ENCODE measurements at places on chromosomes 5 and 9. TPM values are rescaled to one million over a fixed set of nuclear protein-coding genes. Genes with fewer than 3 reads are reported as not detected.

CLTB gene
- 167 TPM for total RNA-seq

OR5C1 gene
- total RNA-seq: not detected

CNTFR gene
- 59.1 TPM for total RNA-seq

EGFLAM gene
- 1.9 TPM for total RNA-seq

CYLC2 gene
- total RNA-seq: not detected

DNA sequence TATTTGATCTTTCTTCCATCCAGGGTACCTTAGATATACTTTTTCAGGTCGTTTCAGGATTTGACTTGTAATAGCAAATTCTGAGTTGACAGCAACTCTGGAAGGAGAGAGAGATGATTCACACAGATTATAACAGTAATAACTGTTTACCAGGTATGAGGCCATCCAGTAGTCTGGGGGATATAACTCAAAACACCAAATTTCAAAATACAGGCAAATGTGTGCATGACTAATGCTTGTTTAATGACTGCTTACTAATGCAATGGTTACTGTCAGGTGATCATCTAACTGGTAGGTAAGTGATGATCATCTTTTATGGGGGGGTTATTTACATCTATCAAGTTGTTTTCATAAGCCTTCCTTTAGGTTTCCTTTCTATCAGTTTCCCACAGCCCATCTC lies 412.3 kb downstream of the MAT2B start:
- DNase-seq: no peak

GRCh38 chr9:16203729-16204573 lies 651.1 kb downstream of the CCDC171 start:
- DNase-seq: no peak

DNA sequence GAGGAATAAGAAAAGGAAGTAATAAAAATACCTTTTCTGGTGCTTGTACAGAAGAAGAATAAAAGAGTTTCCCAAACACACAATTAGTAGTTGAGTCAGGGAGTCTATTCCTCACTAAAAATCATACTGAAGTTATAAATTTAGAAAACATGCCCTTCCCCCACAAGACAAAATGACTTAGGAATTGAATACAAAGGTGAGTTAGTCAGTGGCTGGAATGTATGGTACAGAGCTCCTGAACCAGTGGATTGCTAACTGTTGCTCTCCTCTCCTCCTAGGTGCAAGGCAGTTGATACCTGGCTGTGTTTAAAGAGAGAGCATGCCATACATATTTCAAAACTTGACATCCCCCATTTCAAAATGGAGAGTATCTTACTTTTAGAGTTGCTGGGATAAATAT lies 1.9 kb downstream of the GDA start:
- no peak for DNase-seq

- DNase-seq: no peak
These were observed 81.6 kb upstream of the ANKH start for GRCh38 chr5:14953075-14953607.

DNA sequence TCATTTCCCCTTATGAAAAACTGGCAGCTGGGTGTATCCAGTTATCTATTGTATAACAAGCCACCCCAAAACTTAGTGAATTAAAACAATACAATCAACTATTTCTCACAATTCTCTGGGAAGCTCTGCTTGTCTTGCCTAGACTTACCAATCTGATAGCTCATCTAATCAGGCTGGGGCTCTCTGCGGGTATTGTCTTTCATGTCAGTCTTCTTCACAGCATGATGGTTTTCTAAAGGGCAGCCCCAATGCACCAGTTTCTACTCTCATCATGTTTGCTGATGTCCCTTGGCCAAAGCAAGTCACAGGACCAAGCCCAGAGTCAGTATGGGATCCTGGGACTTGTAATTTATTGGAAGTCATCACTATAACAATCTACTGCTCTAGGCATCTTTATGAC lies 433.5 kb downstream of the KIAA0825 start:
- no peak for DNase-seq

DNA sequence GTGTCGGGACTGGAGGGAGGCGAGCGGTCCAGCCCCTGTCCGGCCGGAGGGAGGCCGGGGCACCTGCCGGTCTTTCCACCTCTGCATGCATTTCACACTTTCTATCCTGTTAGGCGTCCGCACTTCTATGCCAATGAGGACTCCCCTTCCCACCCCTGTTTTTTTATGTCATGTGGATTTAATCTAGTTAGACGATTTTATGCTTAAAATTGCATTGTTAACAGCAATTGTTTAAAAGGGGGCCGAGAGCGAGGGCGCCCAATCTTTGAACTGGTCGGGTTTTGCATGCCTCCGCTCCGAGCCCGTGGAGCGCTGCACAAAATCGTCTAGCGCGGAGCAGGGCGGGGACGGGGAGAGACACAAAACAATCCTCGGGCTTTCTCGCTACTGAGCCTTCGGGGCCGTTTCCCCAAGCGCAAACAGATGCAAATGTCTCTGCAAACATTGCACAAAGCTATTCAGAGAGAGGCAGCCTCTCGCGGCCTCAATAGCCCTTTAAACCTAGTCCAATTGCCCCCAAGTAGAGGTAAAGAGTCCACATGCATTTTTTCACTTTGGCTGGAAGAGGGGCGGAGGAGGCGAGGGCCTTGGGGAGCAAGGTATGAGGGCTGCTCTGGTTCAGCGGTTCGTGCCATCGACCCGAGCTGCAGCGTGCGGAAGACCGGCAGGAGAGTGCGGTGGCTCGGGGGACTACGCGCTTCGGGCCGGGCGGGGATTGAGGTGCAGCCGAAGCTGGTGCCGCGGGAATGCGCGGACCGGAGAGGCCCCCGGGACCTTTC lies 37.5 kb upstream of the TIFAB start:
- DNase-seq: no peak

- DNase-seq: no peak
These were observed 349.8 kb downstream of the ENC1 start for GRCh38 chr5:74290634-74291241.

DNA sequence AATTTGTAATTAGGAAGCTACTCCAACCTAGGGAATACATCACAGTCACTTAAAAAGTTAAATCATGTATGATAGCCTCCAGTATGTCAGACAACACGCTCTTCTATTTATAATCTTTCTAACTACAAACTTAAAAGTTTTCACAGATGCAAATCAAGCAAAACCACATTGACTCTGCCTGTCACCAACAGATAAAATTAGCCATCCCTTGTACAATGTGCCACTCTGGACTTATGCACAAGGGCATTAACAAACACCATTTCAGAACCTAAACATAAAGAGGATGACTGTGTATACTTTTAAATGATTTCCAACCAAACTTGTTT lies 14.7 kb downstream of the ERP44 start:
- no peak for DNase-seq

DNA sequence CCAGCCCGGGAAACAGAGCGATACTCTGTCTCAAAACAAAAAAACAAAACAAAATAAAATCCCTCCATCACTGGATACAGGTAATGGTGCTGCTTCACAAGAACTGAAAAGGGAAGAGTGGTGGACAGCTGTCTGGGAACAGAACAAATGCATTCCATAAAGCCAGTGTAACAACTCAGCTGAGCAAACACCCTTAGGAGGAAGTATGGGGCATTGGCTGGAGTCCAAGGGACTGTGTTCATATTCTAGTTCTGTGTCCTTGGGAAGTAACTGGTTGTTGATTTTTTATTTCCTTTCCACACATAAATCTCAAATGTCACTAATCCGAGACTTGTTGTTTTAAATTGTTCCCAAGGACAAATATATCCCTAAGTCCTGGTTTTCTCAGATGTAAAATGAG lies 38.3 kb downstream of the HTR1A start:
- DNase-seq: peak; percentile 80

- DNase-seq: peak; percentile 85
These were observed at the start of gene RASEF for GRCh38 chr9:83062651-83063527. Gene RASEF (minus strand): TSS chr9:83063142. CDS start chr9:83062867, 275 bp downstream.

GRCh38 chr5:145931718-145932117 lies 4.7 kb upstream of the SH3RF2 start:
- DNase-seq: no peak

GRCh38 chr9:121703014-121703734 lies 51.7 kb downstream of the DAB2IP start:
- no peak for DNase-seq

- no peak for DNase-seq
These were observed 129.8 kb downstream of the MARCHF11 start for GRCh38 chr5:16049761-16050160.

- DNase-seq: no peak
These were observed 27.7 kb upstream of the SSBP2 start for GRCh38 chr5:81778642-81779041.

DNA sequence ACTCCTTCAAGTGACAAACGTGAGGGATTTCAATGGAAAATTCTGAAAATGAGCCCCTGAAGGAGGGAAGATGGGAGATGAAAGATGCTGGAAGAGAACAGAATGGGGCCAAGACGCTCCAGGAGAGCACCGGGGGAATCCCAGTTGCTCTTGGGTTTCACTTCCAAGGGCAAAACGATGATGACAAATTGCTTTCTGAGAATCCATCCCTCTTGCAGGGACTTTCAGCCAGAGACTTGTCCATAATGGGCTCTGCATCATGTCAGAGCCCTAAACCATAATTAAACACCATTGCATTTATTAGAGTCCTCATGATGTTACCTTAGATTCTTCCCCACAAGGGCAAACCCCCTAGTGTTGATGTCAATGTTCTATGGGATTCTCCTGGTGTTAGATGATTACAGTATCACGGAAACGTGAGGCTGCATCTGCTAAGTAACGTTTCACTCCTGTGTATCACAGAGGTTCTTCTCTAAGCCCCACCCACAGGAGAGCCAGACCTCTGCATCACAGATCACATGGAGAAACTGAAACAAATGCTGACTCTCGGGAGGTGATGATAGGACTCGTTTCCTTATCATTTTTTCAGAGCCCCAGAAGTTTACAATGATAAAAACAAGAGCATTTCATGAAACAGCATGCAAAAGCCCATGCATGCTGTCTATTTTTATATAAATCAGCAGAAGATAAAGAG lies 114.4 kb downstream of the TENT4A start:
- no peak for DNase-seq

DNA sequence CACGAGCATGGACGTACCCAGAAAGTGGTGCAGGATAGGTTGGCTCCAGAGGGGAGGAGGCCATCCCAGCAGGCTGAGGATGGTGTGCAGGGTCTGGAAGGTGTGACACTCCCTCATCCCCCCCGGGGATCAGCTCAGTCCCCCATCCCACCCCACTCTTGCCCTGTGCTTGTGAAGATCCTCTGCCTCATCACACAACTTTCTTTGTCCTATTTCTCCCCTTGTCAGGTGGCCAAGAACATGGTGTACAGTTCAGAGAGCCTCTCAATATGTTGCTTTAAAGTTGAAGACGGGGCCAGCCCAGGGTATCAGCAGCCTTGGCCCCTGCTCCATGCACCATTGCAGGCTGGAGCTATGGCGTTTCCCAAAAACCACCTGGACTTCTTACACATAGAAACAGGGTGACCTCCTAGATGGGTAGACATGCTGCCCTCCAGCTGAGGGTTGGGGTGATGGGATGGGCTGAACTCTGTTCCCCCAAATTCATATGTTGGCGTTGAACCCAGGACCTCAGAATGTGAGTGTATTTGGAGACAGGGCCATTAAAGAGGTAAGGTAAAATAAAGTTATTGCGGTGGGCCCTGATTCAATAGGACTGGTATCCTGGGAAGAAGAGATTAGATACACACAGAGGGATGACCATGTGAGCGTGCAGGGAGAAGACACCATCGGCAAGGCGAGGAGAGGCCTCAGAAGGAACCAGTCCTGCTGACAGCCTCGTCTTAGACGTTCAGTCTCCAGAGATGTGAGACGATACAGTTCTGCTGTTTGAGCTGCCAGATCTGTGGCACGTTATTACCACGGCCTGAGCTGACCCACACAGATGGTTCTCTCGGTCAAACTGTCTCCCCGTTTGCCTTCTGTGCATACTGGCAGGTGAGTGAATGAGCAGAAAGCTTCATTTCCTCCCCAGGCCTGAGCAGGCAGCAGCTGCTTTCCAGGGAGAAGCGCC lies 272.5 kb downstream of the GADD45G start:
- no peak for DNase-seq

DNA sequence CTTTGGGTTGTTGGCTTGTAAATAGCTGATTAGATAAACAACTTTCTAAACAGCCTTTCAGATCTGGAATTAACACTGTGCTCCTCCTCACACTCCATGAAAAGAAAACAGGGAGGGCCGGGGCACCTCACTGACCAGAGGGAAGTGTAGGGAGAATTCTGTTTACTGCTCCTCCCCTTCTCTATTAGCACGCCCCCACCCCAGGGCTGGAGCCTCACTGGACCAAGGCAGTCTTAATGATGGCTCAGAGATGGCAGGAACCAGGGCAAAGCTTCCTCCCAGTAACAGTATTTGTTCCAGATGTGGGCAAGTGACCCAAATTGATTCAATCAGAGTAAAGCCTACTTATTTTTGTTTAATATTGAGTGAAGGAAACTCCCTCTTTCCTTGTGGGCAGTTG lies 256.6 kb downstream of the MSX2 start:
- no peak for DNase-seq

DNA sequence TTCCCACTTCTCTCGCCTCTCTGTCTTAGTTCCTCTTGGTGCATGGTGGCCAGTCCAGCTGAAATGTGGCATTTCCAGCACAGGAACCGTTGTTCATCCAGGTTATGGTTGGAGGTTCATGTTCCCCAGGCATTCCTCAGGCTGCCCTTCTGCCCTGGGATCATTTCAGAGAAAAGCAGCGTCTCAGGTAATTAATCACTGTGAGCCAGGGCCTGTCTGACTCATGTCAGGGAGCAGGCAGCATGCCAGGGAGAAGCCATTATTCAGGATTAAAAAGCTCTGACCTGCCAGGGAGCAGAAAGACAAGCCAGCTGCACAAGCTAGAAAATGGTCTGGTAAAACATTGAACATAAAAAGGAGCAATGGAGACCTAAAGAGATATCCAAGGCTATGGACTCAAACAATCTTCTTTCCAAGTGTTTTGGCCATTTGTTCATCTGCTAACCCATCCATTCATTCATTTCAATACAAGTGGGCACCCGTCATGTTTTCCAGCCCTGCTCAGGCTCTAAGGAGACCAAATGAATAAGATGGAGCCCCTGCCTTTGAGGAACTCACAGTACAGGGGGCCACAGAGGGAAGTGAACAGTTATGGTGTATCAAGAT lies 241.4 kb downstream of the DRD1 start:
- DNase-seq: no peak

GRCh38 chr5:93677359-93677891 lies 64.0 kb downstream of the POU5F2 start:
- DNase-seq: no peak

DNA sequence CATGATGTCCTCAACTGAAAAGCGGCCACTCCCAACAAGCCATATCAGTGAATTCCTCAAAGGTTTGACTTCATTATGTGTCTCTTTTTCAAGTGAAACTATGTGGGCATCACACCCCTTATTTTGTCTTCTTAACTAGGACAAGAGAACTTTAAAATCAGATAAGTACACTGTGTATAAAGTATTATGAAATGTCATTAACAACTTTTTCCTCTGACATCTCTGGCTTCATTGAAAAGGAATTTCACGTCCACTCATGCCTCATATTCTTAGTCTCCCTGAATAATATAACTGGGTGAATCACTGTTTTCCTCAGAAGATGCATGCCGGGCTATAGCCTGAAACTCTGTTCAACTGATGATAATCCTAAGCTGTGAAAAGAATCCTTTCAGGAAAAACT lies 415.8 kb downstream of the ACTL7B start:
- no peak for DNase-seq

GRCh38 chr9:121185178-121185745 lies 16.4 kb downstream of the RAB14 start:
- DNase-seq: no peak

- no peak for DNase-seq
These were observed 73.5 kb downstream of the C9orf57 start for GRCh38 chr9:71986900-71987299.
